ENCODE measurements at places on chromosomes 12 and 14.
A peak's percentile ranks its signal among the peaks of the same experiment; 100 is the strongest.

- no peak for DNase-seq
Measured at GRCh38 chr14:58765418-58765831, 127.7 kb downstream of the DACT1 start.

GRCh38 chr12:66678338-66679275 lies at the start of gene GRIP1:
GRIP1 (minus strand) TSS chr12:66679076; CDS start chr12:66678904, 172 bp downstream.
- DNase-seq: no peak

GRCh38 chr12:100871195-100871734 lies 76.7 kb downstream of the ANO4 start:
- DNase-seq: no peak

DNA sequence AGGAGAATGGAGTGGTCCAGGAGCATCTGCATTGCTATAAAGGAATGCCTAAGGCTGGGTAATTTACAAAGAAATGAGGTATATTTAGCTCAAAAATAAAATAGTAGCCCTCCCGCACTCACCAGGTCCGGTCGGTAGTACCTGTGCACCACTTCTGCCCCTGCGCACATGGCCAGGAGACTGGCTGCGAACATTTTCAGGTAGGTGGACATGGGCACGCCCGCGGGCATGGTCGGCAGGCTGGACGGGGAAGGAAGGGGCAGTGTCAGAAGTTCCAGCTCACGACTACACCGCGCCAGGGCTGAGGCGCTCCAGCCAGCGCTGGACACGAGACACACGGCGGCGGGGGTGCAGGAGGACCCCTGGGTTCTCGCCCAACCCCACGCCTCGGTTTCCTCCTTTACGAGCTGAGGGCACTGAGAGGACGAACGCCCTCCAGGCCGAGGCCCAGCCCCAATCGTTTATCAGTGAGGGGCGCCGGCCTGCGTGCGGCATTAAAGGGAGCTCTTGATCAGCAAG lies 9.1 kb upstream of the TDG start:
- no peak for DNase-seq

DNA sequence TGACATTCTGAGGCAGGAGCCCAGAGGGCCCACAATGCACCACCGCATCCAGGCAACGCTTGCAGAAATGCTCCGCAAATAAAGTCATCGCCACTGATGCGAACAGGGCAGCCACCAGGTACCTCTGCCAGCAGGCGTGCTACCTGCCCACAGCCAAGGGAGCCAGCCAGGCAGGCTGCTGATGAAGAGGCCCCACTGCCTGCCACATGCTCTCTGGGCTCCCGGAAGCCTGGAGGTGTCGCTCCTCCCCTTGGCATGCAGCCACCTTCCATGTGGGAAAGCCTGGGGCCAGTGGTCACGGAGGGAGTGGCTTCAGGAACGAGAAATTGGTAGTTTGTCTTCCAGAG lies 14.7 kb downstream of the GPR132 start:
- peak; percentile 67 for DNase-seq

GRCh38 chr12:91636721-91637120 lies 454.1 kb upstream of the DCN start:
- DNase-seq: no peak

- DNase-seq: no peak
Measured at GRCh38 chr14:61090432-61091216, 109.6 kb downstream of the SLC38A6 start.

DNA sequence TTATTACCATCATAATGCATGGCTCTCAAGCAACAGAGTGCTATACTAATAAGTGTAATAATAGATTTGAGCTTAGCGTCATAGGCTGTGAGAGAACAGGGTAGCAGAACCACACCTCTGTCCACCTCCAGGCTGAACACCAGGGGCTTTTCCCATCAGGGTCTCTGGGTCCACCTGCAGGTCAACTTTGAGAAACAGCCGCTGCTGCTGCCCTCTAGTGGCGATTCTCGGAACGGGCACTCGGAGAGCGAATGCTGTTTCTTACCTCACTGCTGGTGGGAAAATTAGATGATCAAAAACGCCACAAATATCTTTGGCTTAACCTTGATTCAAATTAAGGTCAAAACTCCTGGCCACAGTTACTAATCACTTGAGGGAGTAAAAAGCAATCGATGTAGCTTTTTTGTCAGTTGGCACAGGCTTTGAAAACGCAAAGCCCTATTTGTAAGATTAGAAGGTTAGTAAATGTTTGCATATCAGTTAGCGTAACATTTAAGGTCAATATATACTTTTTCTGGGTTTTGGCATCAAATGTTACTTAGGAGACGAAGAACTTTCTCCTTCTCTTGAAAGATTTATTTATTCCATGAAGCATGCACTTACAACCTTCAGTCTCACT lies 127.9 kb upstream of the TMEM132D start:
- peak; percentile 86 for DNase-seq

DNA sequence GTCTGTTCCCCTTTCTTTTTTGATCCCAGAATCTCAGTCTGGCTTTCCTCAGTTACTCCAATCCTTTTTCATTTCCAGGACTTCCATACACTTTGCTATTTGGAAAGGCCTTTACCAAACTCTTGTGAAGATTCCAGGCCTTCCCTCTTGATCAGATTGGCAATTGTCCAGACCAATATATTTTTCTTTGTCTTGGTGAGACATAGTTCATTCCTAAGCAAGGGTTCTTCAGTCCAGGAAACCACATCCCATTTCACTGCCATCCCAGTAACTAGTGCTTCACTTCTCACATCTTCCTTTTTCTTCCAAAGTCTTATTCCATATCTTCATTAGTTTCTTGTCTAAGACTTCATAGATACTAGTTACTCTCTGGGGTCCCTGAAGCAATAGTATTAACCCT lies 2.1 kb upstream of the PTPRQ start:
- DNase-seq: no peak

DNA sequence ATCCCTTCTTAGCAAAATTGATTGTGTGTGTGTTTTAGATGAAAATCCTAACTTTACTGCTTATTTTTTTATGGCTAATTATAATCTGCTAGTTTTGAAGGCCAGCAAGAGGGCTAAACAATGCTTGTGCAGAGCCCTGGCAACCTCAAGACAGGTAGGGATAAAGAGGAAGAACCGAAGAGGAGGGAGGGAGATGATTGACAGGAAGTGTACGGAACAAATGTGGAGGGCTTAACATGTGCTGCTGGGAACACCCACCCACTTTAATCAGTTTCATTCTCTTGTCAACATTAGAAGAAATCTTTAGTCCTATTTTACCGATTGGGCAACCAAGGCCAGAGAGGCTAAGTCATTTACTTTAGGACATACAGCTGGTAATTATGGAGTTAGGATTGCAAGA lies 1.4 kb upstream of the WSCD2 start:
- DNase-seq: no peak

GRCh38 chr12:1003600-1004271 lies 12.7 kb downstream of the ERC1 start:
- DNase-seq: no peak

DNA sequence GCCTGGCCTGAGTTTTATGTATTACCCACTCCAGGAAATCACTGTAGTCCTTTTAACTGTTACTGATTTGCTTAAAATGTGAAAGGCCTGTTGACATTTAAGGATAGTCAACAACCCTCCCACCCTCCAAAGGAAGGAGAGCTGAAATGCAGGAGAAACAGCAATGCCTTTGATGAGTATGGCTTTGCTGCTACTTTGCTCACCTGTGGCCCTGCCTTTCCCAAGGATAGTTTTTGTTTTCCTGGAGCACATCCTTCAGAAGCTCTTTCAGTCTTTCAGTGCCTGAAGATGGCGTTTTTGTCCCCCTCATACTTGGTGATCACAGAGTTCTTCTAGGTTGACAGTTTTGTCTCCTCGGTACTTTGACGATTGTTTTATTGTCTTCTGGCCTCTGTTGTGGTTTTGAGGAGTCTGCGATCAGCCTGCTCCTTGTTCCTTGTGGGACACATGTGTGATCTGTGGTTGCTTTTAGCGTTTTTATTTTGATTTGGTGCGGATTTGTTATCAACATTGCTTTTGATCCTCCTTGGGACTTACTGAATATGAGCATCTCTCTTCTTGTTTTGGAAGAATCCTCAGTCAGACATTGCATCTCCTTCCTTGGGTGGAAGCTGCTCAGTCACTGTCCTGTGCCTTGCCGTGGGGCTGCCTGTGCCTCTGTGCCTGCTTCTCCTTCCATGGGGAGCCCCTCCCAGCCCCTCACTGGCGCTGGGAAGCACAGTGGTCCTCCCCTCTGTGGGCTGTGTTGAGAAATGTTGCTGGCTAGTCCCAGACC lies 17.2 kb downstream of the PACS2 start:
- no peak for DNase-seq

DNA sequence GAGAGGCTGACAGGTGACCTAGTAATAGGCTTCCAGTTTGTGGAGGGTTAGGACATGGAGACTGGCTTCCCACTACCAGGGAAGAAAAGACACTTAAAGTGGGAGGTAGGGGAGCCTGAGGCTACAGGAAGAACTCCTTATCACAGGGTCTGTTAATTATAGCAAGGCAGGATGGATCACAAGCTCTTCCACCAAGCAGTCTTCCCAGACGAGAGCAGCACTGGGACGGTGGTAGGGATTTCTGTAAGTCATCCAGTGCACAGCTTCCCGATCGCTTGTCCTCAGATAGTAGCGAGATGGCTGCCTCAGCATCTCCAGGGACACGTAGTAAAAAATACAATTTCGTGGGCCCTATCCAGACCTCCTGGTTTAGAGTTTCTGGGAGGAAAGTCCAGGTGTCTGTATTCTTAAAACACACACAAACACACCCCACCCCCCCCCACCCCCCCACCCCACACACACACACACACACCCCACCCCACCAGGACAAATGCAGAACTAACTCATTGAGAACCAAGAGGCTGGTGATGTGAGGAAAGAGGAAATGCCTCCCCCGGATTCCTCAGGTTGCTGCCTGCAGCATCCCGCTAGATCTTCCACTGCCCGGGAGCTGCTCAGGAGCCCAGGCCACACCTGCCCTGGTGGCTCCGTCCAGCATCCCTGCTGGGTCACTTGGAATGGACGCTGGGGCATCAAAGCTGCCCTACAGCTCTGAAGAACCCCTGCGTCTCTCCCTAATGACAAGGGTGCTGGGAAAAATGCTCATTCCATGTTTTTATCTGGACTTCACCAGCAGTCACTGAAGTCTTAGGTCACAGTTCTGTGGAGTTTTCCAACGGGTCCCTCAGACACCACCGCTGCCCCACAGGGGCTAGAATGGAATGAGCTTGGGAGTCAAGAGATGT lies 307.2 kb downstream of the CACNA1C start:
- no peak for DNase-seq

DNA sequence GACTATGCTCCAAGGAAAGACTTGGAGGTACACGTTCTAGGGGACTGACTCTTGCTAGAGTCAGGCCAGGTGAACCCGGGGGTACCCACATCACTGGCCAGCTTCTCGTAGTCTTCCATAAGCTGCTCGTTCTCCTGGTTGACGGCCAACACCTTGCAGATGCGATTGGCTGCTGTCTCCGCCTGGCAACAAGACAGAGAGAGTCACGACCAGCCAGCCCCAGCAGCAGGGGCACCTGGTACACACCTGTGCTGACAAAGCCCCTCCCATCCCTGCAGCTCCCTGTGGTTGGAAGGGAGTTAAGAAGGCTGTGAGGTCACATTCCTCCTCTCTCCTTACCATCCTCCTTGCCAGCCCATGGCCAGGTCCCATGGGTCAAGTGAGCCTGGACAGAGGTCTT lies 85.5 kb downstream of the ACTN1 start:
- no peak for DNase-seq

DNA sequence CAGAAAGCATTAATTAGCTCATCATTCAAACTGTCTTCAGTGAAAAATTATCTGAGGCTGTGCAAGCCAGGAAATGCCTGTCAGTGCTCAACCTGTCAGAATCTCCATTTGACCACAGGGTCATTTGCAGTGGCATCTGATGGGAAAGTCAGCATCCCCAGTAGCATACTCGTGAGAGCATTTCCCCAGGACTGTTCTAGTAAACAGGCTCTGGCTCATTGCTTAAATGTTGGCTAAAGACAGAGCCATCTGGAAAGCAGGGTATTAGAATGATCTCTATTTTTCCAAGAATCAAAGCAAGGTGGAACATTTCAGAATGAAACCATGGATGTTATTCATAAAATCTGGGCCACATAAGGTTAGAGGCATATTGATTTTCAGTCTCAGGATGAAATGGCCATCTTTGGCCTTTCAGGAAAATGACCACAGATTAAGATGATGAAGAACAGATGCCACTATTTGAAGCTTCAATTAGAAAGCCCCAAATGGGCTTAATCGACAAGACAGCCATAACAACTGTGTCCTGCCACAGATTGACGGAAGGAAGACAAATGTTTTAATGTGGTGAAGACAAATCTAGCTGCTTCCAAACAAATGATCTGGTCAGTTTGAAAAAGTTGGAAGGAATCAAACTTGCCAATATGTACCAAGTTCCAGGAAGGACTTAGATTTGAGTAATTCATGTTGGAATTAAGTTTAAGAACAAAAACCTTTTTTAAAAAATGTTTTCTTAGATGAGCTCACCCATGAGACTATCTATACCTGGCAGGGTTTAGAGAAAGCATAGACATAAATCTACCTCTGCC lies 94.0 kb upstream of the FAR2 start:
- no peak for DNase-seq

DNA sequence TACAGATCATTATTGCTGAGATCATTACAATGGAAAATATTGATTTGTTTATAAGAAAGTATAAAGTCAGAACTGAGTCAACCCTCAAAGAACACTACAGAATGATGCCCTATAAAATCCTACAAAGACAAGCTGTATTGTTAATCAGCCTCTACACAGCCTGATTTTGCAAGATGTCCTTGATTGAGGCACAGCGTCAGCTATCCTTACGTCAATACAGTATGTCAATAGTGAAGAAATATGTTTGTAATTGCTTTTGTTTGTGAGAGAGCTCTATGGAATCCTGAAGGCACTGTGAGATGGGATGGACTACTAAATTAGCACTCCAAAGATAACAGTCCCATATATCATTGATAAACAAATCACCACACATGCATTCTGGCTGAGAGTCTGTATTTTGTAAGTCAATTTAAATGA lies 70.7 kb downstream of the RASSF9 start:
- DNase-seq: no peak

- DNase-seq: no peak
Measured at GRCh38 chr12:50572287-50572686, 67.5 kb downstream of the DIP2B start.

GRCh38 chr12:126858560-126858959 lies 1408.4 kb upstream of the TMEM132C start:
- DNase-seq: no peak

DNA sequence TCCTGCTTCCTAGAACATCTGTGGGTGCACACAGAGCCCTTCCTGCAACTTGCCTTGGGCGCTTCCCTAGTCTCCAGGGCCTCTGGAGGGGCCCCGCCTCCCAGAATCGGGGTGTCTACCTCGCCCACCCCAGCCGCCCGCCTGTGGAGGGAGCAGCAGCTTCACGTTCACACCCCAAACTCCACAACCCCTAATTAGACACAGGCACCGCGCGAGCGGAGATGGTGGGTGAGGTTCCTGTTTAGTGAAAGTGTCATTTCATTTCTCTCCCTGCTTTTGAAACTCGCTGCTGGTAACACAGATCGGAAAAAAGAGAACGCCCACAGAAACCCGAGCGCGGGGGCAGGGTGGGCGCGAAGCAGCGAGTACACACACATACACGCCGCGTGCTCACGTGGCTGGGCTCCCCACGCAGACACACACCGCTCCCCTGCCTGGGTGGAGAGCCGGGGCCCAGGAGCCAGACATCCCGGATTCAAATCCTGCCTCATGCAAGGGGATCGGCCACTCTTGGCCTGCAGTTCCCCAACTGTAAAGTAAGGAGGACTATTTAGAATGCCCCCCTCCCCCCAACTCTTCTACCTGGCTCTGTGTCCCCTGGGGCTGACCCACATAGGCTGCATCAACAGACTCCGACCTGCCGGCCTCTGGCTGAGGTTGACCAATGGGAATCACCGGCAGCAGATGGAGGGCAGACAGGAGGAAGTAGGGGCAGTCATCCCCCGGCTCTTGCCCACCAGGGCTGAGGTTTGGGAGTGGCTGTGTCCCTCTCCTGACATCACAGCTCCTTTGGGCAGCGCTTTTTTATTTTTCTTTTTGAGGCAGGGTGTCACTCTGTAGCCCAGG lies 79.2 kb upstream of the NCOR2 start:
- no peak for DNase-seq

Measured in posterior cingulate gyrus (tissue), 11 donors.